ENCODE measurements at places on chromosomes 6 and 20.

DNA sequence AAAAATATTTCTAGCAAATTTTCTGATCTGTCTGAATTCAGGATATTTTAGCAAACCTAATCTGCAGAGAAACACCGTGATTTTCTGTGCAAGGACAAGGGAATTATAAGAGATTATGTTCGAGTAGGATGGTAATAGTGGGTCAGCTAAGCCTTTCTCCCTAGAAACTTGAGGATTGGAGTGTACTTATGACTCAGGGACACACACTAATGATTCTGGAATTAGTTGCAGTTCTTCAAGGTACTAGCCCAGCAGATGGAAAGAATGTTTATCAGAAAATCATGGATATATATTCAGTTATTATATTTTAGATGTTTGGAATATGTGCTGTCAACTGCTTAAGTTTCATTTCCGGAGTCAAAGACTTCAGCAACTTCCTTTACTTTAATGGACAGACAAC is 177.1 kb upstream of the MAP3K7 start:
- DNase-seq, result no peak

- no peak for DNase-seq
Measured at GRCh38 chr20:2697768-2698167, 5.2 kb downstream of the EBF4 start.

GRCh38 chr20:15616626-15617025 is 956.6 kb downstream of the KIF16B start:
- no peak for DNase-seq

- DNase-seq, result no peak
Measured at GRCh38 chr20:46218656-46219055, 89.6 kb downstream of the CDH22 start.

GRCh38 chr6:133456944-133457343 is 215.8 kb downstream of the EYA4 start:
- DNase-seq, result no peak

DNA sequence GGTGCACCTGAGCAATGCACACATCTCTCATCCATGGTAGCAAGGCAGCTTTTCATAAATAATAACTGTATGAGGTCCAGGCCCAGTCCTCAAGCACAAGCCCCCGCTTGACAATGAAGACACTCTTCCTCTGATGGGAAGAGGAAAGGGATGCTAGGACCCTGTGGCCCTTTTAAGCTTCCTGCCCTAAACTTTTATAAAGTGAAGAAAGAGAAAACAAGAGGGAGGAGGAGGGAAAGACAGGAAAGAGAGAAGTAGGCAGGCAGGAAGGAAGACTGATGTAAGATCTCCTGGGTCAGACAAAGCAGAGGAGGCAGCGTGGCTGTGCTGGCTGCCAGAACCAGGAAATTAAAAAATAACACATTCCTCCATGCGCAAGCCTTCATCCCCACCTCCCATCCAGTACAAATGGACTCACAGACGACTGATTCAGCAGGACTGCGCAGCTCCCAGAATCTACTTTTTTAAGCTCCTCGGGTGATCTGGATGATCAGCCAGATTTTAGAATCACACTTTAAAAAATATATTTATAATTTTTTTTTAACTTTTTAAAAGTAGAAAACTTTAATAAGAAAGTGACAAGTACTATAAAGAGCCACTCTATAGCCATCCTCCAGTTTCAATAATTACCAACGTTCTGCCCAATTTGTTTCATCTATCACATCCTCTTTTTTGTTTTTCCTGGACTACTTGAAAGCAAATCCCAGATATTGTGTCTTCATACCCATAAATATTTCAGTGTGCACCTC is 16.5 kb downstream of the TNFAIP3 start:
- no peak for DNase-seq

DNA sequence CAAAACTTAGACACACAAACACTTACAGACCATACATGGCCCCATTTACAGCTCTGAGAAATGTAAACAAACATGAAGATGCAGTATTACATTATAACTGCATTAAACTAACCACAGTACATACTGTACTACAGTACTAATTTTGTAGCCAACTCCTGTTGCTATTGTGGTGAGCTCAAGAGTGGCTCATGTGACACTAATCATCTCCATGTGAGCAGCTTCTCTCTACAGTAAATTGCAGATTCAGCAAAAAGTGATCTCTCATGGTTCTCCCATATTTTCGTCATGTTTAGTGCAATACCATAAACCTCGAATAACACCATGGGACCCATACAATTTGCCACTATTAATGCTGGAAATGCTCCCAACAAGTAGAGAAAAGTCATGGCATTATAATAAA is 860.4 kb downstream of the EPHA7 start:
- no peak for DNase-seq

DNA sequence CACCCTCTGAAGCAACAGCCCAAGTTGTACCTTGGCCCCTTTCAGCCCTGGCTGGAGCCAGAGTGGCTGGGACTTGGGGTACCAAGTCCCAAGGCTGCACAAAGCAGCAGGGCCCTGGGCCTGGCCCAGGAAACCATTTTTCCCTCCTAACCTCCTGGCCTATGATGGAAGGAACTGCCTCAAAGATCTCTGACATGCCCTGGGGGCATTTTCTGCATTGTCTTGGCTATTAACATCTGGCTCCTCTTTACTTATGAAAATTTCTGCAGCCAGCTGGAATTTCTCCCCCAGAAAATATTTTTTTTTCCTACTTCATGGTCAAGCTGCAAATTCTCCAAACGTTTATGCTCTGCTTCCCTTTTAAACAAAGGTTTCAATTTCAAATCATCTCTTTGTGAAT is 269.4 kb upstream of the CDYL start:
- DNase-seq, result no peak

DNA sequence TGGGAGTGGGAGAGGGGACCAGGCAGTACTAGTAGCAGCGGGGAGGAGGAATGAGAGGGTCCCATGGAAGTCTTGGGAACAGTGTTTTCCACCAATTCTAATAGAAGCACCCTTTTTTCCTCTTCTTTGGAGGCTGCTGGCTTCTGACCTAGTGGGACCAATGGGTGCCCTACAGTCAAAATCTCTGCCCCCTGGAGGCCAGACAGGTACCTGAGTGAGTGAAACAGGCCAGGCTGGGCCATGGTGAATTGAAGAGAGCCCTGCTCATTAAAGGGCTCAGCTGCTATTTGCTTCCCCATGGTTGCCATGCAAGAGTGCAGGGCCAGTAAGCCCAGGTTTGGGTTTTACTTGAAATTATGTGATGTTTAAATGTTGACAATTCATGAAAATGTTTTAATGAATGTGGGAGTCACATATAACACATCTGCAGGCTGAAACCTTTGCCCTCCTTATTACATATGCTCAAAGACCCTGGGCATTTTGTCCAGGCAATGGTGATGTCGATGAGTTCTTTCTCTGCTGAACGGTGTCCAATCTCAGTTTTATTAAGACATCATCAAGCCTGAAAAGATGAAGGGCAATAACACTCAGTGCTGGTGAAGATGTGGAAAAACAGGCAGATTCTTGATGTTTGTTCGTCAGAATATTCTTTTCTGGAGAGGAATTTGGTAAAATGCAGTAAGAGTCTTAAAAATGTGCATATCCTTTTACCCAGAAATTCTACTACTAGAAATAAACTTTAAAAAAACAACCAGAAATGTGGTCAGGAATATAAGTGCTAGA is 42.3 kb upstream of the OCSTAMP start:
- no peak for DNase-seq

DNA sequence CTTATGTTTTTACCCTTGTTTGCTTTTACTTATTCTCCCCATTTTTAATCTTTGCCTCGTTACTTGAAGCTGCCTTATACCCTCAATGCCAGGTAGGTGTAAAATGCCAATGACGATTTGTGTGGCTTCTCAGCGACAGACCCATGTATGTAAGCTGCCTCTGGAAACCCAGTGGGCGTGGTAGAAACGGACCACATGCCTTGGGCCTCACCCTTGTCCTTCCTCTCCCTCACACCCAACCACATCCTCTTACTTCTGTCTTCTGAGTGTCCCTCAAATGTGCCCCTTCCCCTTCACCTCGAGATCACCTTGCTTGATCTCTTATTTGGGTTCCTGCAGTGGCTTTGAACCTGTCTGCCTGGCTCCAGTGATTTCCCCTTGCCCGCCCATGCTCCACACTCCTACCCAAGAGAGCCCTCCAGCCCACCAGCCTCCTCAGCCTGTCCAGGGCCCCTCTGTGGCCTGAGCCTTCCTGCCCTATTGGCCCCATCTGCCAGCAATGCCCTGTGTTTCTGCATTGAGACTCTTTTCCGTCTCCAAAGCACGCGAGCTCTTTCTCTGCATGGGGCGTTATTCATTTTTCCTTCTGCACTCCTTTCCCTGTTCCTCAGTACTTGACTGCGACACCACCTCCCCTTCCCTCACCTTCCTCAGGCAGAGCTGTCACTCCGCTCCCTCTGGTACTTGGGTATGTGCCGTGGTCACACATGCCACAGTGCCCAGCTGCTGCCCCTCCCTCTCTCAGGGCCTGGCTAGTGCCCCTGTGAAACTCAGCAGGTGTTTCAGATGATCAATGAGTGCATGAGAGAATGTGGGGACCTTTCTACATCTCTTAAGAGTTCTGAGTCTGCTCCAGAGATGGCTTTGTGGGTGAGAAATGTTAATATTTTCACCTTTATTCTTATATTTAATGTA is 115.4 kb downstream of the SLX4IP start:
- no peak for DNase-seq

GRCh38 chr6:63582579-63583231 is 10.4 kb downstream of the LOC128125822 start:
- no peak for DNase-seq

GRCh38 chr20:52422574-52423336 is 231.2 kb upstream of the ZFP64 start:
- no peak for DNase-seq

DNA sequence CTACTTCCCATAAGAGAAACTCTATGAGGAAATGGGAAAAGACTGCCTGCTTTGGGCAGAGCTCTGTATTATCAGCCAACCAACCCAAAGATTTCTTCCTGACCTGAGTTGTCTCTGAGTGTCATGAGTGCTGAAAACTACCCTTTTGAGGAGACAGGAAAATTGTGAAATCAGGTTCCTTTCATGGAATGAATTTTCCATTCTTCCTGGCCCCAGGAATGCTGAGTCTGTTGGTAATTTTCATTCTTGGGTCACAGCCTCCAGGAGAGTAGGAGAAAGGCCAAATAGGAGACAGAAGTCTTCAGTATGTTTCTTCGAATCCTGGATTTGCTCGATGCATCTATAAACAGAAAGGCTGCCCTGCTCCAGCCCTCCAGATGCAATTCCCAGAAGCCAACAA is 53.6 kb downstream of the SCML4 start:
- DNase-seq, result no peak
